ENCODE measurements at places on chromosomes 2 and 18.

DNA sequence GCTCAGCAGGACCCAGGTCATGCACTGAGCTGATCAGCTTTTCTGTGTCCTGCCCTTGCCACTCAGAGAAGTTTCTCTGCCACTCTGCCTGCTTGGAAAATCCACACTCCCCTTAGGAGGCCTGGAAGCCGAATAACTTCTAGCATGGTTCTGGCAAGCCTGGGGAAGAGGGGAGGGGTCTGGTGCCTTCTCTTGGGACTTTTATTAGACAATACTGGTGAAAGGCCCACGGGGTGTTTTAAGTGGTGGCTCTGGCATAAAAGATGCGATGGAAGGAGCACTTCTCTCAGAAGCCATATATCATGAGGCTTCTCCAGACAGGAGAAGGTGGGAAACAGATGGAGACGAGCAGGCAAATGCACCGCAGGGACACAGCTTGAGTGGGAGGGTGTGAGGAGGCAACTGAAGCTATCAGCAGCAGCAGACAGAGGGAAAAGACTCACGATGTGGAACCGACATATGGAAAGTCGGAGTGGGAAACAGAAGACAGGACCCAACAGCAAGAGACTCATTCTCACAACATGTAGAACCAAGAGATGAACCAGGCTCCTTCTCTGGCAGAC lies 141.8 kb upstream of the CTNNA2 start:
- no peak for ATAC-seq

GRCh38 chr2:56680971-56681631 lies 497.3 kb downstream of the CCDC85A start:
- no peak for ATAC-seq

GRCh38 chr2:217279140-217279539 lies 419.3 kb upstream of the TNP1 start:
- no peak for ATAC-seq

DNA sequence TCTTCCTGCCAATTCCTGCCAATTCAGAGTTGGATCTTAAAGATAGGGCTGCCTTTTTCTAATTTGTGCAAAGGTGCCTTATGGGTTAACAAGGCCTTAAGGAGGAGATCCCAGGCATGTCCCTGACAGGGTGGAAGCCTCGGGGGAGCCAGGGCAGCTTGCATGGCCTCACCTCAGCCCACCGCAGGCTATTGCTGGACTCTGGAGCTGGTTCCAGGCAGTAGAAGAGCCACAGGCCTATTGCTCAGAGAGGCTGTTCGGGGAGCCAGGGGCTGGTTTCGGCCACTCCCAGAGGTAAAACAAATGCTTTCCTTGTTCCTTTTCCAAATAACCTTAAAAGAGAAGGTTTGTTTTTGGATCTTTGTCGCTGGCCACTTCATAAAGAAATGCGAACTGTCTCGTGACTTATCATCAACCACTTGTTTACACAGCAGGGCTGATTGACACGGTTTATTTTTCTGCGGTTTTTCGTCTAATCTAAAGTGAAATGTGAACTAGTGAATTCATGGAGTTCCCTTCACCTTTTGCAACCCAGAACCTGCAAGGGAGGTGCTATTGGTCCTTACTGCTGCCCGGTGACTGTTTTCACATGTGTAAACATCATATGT lies 108.6 kb downstream of the APOB start:
- no peak for ATAC-seq

DNA sequence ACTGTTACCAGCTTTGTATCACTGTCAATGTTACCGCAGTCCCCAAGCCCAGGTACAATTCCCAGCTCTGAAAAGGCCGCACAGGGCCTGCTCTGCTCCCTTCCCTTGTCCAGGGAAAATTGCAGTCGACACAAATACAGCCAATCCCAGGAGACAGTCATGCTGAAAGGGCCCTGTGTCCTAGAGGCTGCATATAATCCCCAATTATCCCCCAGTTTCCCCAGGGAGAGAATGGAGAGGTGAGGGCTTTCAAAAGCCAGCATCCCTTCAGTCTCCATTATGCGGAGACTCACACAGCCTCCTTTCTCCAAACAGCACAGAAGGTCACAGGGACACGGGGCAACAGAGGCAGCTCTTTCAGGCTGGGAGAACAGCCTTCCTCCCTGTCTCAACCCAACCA lies 17.1 kb upstream of the CTIF start:
- no peak for ATAC-seq

GRCh38 chr2:186841940-186842339 lies 7.0 kb downstream of the ZSWIM2 start:
- no peak for ATAC-seq

DNA sequence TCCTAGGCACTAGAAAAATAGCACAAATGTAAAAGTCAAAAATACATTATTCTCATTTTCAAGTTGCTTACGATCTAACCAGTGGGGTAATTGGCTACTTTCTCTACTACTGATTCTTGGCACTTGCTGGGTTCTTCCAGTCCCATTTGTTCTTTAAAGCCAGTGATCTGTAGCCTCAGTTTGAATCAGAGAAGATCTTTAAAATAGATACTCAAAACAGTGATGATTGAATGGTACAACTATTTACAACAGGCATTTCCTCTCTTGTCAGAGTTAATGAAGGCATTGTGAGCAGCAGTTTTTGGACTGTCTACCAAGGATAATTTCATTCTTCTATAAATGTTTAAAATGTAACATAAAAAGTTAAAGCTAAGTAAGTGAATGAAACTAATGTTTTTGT lies 128.3 kb upstream of the FSIP2 start:
- no peak for ATAC-seq

DNA sequence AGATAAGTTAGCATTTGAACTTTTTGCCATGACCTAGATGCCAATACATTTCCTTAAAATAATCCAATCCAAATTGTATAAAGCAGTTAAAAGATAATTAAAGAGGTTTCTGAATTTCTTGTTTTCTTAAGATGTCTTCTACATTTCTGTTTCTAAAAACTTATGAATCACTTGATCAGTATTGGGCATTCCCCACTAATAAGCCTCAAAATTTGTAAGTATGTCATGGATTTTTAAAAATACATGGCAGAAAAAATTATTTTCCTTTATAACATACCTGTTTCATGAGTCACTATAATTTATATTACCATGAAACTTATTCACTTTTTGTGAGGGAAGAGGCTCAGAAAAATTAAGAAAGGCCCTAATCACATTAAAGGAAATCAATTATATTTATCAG lies 90.3 kb upstream of the TFPI start:
- no peak for ATAC-seq

DNA sequence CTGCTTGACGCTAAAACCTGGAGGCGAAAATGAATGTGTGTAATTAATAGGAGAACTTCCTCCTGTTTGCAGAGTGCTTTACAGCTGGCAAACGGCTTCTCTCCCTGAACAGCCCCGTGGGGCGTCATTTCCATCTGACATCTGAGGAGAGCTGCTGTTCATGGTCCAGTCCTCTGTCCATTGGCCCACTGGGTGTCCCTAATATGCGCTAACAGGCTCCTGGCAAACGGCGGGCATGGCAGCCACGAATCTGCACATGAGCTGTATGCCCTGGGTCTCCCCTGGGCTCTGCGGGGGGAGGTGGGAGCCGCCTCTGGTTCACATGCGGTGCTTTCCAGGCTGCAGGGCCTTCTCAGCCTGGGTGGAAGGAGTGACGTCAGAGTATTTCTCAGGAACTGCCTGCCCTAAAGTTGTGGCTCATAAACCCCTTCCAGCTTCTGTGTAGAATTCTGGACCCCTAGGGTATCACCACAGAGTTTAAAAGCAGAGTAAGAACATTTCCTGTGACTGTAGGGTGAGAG lies 73.2 kb downstream of the LRRFIP1 start:
- ATAC-seq: peak; percentile 64

DNA sequence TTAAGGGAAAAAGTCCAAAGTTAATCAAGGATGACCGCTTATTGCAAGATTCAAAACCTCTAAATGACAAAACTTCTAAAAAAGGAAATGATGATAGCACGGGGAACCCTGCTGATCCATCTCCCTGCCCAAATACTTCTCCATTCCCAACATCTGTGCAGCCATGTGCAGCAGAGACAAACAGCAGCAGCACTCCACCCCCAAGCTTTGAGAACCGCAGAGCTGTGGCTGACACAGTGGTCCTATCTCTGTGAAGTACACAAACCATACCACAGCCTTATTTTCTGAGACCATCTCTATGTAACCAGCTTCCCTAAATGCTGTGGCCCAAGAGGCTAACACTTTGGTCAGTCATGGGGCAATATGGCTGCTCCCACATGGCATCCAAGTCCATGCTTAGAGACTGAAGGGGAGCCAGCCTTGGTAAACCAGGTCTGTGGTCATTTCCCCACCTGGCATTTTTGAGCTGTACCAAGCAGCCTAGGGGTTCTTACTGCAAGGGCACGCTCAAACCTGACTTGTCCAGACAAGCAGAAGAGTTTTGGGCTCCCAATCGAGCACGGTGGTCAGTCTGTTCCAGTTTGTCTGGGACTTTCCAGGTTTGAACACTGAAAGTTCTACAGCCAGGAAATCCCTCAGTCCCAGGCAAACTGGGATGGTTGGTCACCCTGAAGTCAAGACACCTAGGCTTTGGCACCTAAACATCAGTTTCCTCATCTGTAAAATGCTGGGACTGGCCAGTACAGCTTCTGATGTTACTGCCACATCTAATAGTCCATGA lies 17.1 kb upstream of the NFE2L2 start:
- peak; percentile 17 for ATAC-seq

- peak; percentile 90 for ATAC-seq
Observed at GRCh38 chr2:170770606-170771420, 635 bp downstream of the ERICH2 start.

- no peak for ATAC-seq
Observed at GRCh38 chr2:195322324-195322723, 334.7 kb upstream of the SLC39A10 start.

DNA sequence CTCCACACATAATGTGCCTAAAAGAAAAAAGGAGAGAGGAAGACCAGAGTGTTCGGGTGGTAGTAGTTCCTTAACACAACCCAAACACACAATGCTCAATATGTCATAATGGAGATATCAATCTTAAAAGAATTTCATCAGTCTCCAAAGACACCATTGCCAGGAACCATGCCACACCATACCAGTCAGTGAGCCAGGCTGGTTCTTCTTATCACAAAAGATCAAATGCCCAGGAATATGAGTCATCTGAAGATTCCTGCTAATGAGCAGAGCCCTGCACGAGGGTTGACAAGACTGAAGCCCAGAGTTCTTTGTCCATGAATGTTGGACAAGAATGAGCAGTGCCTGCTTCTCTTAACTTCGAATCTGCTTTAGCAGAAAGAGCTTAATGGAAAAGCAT lies 262.3 kb downstream of the ZNF516 start:
- ATAC-seq: no peak

GRCh38 chr2:218881744-218882460 lies 1.2 kb downstream of the WNT10A start:
- no peak for ATAC-seq

- no peak for ATAC-seq
Observed at GRCh38 chr2:158756976-158757375, 38.1 kb upstream of the DAPL1 start.

DNA sequence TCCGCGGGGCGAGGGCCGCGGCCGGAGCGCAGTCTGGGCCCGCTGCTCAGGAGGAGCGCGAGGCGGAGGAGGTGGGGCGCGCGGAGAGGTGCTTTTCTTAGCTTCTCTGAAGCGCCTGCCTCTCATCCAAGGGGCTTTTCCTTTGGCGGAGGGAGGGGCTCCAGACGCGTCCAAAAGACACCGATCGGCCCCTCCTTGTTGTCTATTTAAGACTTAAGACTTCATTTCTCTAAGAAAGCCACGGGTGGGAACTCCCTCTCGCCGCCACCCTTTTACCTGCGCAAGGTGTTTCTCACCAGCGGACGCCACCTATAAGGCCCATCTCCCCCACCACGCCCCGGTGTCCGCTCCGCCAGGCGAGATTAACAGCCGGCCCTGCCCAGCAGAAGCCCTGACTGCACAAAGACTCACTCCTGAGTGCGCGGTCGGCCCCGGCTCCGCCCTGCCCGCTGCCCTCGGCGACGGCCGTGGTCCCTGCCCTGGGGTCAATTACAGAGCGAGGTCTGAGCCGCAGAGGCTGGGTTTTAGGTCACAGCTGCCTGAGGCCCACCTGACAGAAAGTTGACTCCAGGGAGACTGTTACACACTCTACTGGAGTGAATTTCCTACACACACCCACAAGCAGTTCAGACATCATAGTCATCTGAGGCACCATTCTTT lies at the start of gene DSC2:
Gene DSC2 (minus strand): TSS at position 397 of the 660 bp plus-strand sequence. CDS start 450 bp downstream, outside the sequence.
- ATAC-seq: no peak

- ATAC-seq: no peak
Observed at GRCh38 chr2:77629539-77629938, 107.4 kb upstream of the LRRTM4 start.

- peak; percentile 76 for ATAC-seq
Observed at GRCh38 chr18:48538531-48539405, at the start of gene CTIF. Gene CTIF (plus strand): TSS chr18:48539031. CDS start chr18:48619566, 80,535 bp downstream.

GRCh38 chr18:69626171-69626570 lies 225.5 kb downstream of the DOK6 start:
- no peak for ATAC-seq

DNA sequence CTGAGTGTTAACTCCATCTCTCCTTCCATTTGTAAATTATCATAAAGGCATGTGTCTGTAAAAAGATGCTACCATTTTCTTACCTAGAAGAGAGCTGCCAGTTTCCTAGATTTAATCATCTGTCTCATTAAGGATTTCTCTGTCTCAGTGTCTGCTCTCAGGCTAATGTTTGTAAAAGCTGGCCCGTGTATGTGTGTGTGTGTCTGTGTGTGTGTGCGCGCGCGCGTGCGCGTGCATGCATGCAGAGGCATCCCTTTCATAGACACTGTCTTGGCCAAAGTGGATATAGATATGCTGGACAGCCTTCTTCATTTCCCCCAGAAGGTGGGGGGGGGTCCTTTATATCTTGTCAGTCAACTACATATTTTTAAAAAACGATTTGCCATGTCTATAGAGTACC lies 18.9 kb downstream of the MGAT5 start:
- no peak for ATAC-seq

GRCh38 chr18:22831441-22831904 lies 101.7 kb upstream of the RBBP8 start:
- peak; percentile 73 for ATAC-seq

GRCh38 chr2:86025976-86026743 lies 79.5 kb downstream of the POLR1A start:
- no peak for ATAC-seq

- peak; percentile 17 for ATAC-seq
Observed at GRCh38 chr2:1995987-1996386, 251.7 kb upstream of the PXDN start.

DNA sequence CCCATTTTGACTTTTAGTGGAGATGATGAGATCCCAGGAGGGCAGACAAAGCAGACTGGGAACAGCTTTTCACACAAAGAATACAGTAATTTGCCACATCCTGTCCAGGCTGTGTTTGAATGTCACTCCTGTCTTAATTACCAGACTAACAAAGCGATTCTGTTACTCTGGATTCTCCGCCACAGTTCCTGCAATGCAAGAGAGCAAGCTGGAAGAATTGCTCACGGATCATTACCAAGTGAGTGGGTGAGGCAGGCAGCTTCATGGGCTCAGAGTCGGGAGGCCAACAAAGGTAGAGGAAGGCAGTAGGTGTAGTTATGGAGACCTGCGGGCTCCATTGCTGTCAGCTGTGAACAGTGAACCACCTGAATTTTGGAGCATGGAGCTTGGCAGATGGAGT lies 250.5 kb upstream of the ATP5MC3 start:
- ATAC-seq: no peak

GRCh38 chr2:227029426-227030105 lies 134.4 kb downstream of the COL4A4 start:
- no peak for ATAC-seq

Data from activated CD4-positive, CD25-positive, alpha-beta regulatory T cell treated with anti-CD3 and anti-CD28 coated beads, Interleukin-2, amount 50 U/mL, for 24 hours (primary cell).